ENCODE measurements at places on chromosomes 2 and 18.

- DNase-seq = no peak
Measured at GRCh38 chr2:122565364-122565763, 809.9 kb downstream of the TSN start.

GRCh38 chr18:13800505-13801259 lies 23.3 kb upstream of the MC5R start:
- DNase-seq = peak; percentile 55

GRCh38 chr2:150212722-150213171 lies 274.7 kb downstream of the RND3 start:
- no peak for DNase-seq

DNA sequence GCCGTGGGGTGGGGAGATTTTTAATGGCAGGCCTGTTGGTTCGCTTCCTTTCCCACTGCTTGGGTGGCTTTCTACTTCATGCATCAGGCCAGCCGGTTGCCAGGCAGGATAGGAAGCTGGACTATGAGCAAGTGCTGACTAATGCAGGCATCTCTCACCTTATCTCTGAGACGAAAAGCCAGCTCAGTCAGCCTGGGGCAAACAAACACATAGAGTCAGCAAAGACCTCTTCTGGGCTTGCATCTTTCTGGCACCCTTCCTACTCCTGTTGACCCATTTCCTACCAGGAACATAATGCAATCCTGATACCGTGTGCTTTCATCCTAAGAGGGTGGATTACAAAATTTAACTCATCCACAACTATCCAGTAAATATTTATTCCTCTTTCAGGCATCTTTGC lies 416.6 kb upstream of the MEX3C start:
- no peak for DNase-seq

DNA sequence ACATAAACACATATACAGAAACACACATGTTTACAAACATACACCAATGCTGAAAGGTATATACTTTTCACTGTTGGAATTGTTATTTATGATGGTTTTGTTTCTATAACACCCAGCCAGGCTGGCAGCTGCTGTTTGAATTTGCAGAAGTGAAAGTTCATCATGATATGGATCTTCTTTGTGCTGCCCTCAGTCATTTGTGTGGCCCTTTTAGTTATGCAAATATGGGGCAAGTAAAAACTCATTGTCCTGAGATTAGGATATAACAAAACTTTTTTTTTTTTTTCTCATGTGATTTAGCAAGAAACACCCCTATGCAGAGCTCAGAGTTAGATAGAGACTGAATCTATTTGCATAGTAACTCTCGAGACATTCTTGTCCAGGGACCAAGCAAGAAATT lies 714.1 kb downstream of the KCNJ3 start:
- DNase-seq = no peak

DNA sequence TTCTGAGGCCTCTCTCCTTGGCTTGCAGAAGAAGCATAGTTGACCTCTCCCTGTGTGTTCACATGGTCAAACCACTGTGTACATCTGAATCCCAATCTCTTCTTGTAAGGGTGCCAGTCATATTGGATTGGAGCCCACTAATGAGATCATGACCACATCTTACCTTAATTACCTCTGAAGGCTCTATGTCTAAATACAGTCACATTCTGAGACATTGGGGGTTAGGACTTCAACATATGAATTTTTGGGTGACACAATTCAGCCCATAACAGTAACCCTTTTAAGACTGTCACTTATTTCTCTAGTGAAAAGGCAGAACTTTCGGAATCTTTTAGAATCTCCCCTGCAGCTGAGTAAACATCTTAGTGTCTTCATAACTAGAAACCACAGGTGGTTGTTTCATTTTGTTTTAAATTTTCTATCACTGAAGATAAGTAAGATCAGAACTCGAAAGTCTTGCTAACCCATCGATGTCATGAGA lies 33.3 kb downstream of the BMP10 start:
- no peak for DNase-seq

- no peak for DNase-seq
Measured at GRCh38 chr2:222572751-222573174, 83.1 kb downstream of the FARSB start.

- DNase-seq = no peak
Measured at GRCh38 chr2:88813612-88814011, 122.1 kb downstream of the RPIA start.

DNA sequence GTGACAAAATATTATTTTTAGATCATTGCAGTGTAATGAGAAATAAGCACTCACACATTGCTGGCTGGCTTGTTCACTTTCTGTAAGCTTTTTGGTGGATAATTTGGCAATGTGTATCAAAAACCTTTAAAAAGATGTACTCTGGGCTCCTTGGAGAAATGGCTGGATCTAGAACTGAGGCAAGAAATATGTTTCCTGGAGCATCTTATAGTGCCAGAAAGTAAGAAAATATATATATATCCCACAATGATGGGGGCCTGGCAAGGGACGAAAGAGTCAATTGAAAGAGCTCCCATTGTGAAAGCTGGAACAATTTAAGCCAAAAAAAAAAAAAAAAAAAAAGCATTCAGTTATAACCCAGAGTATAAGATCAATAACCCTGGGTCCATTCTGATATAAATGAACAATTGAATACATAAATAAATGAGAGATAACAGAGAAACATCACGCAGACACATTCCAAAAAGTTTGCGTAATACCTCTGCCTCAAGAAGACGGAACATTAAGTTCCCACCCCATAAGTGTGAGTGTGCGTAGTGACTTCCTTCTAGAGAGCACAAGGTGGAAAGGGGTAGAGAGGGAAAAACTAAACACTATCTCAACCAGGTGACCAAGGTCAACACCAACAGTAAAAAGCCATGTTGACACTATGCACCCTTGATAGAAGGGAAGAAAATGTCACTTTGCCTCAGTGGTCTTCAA lies 77.5 kb downstream of the BIN1 start:
- DNase-seq = no peak

DNA sequence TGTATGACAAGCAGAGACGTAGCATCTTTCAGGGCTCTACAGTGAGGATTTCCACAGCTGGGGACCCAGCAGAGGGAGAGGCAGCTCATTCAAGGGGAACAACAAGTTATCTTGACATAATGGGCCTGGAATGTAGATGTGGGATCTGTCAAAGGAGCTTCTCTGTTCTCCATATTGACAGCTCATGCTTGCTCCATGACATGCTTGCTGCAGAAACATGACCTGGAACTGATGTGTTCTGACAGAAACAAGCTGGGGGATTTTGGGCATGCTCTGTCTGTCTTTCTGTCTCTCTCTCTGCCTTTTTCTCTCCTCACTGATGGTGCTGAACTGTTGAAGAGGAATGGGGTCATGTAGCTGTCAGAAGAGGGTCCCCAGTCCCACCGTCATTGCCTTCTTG lies 79.6 kb downstream of the MMADHC start:
- DNase-seq = no peak

Measured in HCT116 (cell line).